ENCODE measurements at places on chromosomes 7 and 10.

DNA sequence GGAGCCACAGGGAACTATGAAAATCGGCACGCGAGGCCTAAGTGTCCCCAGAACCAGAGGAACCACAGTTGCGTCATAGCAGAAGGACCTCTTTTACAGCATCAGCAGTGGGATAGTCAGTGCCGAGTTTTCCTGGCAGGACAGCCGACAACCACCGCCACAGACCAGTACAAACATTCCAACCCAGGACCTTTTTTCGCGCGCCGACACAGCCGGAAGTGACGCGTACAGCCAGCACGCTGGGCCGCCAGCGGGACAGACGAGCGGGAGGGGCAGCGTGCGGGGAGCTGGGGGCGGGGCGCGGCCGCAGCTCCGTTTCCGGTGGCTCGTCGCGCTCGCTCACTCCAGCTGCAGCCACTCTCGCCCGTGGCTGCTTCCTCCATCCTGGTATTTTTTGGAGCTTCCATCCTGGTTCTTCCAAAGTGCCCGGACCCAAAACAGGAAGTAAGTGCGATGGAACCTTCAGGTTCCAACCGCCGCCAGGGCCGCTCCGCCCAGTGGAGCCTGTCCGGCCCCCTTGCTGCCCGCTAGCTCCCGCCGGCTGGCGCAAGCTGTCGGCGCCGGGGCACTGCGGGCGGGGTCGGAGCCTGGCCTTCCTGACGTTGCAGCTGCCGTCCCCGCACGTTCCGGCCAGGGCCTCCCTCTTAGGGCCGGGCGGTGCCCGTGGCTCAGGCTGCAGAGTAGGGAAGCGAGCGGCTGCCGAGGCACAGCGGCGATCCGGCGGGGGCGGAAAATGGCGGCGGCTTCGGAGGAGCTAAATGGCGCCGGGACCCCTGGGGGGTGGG lies at the start of gene DMTF1:
Gene DMTF1, plus strand, starts transcription at position 342 of the 785 bp plus-strand sequence. CDS start 12,489 bp downstream, outside the sequence.
- peak; percentile 97 for DNase-seq

DNA sequence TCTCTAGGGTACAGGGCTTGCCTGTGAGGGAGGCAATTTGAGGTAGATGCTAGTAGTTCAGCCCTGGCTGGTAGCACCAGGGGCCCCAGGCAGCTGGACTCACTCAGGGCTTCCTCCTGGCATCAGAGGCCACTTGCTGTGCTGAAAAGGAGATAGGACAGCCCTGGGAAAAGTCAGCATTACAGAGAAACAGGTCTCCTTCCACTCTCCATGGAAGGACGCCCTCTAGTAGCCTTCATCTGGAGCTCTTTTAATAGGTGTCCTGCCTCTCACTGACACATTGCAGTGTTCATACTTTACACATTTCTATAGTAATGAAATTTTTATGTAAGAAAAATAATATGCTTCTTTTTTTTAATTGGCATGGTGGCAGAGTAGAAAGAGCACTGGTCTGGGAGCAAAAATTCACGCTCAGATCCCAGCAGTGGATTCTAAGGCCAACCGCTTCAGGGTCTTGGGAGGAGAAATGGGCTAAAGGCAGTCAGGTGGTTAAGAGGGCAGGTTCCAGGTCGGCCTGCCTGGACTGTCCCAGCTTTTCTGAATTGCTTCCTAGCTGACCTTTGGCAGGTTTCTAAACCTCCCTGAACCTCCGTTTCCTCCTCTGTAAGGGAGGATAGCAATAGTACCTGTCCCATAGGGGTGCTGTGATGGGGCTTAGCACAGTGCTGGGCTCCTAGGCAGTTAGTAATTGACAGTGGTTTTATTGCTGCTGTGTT lies 35.8 kb downstream of the AIFM2 start:
- DNase-seq = no peak

DNA sequence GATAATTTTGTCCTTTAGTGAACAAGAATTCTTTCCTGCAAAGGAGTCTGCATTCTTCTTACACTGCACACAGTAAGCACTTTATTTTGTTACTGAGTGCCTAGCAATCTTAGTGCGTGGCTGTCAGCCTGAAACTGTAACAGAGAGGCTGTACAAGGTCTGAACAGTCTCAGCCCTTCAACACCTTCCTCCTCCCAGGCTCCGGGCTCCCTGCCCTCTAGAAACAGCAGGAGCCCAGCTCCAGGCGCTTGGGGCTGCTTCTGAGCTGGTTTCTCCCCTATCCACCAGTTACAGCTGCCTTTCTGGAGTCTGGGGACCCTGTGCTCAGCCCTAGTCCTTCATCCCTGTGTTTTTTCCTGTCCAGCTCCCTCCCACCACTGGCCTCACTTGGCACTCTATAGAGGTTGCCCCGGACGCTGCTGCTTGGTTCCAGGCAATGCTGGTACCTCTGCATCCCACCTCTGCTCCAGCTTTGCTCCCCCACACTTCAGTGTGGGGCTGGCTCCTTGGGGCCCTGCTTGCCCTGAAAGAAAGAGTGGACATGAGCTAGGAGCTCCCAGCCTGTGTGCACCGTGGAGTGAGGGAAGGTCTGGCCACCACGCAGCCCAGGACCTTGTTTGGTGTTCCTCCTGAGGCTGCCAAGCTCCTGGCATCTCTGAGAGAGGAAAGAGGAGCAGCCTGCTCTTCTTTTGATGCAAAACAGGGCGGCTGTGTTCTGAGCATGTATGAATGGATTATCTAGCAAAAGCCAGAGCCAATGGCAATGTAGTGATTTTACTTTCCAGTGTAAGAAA lies 251.2 kb upstream of the GRB10 start:
- peak; percentile 17 for DNase-seq

DNA sequence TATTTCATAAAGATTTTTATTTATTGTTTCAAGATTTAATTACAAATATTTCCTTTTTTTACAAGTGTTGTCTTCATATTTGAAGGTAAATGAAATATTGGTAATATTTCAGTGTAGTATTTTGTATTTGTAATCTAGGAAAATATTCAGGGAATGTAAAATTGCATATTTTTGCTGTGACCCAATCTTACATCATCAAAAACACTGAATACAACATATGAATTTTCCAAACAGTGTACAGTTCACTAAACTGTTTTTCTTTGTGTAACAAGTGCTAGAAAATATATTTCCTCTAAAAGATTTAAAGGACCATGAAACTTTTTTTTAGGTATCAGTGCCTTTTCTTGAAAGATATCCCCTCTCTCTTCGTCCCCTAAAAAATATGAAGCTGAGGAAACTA lies 251.9 kb upstream of the KCND2 start:
- DNase-seq = no peak

GRCh38 chr10:46540412-46541016 lies 15.9 kb downstream of the GPRIN2 start:
- no peak for DNase-seq

- no peak for DNase-seq
These were observed 3.5 kb downstream of the AIMP2 start for GRCh38 chr7:6012355-6013104.

GRCh38 chr7:27647046-27647445 lies 15.6 kb downstream of the HIBADH start:
- no peak for DNase-seq

DNA sequence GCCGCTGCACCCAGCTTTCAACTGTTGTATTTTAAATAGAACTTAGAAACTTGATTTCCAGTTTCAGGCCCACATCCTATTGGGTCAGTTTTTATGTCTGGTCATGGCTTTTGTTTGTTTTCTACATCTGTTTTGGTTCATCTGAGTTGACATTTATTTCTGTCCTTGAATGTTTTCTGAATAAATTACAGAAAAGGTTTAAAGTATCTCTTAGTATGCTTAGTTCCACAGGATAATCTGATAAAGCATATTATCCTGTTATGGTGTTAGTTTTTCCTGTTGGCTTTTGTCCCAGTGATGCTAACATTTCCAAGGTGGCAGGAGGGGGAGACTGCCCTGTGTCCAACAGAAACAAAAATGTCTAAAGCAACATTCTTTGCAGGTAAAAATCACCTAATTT lies 733.2 kb downstream of the INHBA start:
- DNase-seq = no peak

DNA sequence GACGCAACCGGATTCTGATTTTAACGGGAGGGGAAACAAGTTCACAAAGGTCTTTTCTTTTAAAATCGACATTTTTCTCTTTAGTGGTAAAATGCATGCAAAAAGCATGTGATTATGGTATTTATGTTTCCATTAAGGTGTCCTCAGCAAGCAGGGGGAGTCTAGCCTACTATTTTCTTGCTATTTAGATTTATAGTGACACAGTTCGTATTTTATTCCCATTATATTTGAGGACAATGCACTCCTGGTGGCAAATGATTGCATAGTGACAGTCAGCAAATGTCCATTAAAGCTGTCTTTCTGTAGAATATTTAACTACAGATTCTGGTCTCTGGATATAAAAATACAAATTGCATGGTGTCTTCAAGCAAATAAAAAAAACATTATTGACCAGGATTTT lies 554.2 kb downstream of the PARD3 start:
- no peak for DNase-seq

DNA sequence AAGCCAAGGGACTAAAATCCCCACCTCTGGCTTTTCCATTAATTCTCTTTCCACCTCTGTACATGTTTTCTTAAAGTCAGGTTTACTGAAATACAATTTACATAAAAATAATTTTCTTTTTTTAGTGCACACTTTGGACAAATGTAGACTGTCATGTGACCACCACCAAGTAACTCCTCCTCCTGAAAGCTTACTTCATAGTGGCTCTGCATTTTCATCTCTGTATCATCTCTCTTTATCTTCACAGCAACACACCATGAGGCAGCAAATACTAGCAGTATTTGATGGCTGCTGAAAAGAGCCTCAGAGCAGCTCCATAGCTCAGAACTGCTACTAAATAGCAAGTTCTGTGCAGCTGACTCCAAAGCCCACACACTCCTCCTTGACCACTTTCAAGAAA lies 17.3 kb downstream of the WDFY4 start:
- no peak for DNase-seq

DNA sequence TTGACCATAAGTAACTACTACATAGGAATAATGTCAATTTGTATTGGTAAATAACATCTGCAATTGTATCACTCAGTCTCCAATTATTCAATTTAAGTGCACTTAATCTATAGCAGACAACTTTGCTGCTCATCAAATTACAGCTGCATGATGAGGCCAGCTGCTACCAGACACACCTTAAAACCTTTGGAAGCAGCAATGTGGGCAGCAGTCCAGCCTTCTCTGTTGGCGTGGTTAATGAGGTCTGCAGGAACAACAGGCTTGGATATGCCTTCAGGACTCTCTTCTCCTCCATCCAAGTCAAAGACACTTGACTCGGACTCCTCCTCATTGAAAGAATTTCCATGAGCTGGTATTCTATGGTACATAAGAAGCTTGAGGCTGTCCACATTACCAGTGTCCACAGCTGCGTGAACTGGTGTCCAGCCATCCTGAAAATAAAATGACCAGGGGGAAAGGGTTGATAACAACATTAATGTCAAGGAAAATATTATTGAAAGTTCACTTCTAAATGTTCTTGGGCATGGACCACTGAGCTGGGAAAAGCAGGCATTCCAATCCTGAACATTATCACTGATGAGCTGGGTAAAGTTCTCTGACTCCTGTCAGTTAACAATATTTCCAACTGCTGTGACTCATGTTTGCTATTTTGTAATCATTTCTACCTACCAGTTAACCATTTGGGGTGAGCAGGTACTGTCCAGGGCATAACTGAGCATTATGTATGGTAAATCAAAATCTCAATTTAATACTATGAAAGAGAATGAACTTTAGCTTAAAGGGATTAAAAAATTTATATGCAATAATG lies 95.7 kb downstream of the CTTNBP2 start:
- no peak for DNase-seq

- no peak for DNase-seq
These were observed 99.3 kb upstream of the SORCS3 start for GRCh38 chr10:104541820-104542219.

- no peak for DNase-seq
These were observed 226.5 kb upstream of the PRSS1 start for GRCh38 chr7:142522735-142523134.

GRCh38 chr7:26950889-26951288 lies 86.5 kb upstream of the SKAP2 start:
- no peak for DNase-seq

DNA sequence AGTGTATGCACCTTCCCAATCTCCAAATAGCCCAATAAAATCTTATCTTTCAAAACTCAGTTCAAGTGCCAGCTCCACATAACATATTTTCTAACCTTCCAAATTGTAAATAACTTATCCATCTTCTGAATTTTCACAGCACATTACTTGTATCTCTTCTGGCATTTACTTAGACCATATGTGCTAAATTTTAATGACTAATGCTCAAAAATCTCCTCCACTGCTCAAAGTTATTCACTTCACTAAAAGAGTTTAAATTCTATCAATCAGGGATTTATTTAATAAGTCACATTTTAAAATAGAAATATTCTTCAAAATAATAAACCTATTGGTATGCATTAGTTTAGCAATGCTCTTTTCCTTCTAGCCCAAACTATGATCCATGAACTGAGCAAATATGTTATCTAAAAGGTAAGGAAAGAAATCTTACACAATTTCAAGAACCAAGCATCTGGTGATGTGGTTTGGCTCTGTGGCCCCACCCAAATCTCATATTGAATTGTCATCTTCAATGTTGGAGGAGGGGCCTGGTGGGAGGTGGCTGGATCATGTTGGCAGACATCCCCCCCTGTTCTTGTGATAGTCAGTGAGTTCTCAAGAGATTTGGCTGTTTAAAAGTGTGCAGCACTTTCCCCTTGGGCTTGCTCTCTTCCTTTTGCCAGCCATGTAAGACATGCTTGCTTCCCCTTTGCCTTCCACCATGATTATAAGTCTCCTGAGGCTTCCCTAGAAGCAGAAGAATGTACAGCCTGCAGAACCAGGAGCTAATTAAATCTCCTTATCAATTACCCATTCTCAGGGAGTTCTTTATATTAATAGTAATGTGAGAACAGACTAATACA lies 28.1 kb upstream of the GPR22 start:
- no peak for DNase-seq

DNA sequence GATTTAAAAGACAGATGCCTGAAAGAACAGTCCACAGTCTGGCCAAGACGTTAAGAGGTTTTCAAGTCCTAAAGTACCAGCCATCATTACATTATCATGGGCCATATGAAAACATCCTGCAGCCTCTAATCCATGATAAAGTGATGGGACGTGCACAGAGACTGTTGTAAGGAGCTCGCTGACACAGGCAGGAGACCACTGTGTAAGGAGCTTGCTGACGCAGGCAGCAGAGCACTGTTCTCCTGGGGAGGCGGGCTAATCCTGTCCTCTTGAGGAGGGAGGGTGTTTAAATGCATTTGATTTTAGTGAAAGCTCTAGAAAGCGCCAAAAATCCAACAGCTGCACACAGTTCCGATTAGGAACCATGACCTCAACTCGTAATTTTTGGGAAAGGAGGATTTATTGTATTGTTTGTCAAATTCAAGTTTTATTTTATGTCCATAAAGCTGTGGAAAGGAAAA lies 16.9 kb downstream of the SVIL start:
- no peak for DNase-seq

GRCh38 chr7:31079824-31080511 lies 27.9 kb downstream of the ADCYAP1R1 start:
- DNase-seq = no peak

DNA sequence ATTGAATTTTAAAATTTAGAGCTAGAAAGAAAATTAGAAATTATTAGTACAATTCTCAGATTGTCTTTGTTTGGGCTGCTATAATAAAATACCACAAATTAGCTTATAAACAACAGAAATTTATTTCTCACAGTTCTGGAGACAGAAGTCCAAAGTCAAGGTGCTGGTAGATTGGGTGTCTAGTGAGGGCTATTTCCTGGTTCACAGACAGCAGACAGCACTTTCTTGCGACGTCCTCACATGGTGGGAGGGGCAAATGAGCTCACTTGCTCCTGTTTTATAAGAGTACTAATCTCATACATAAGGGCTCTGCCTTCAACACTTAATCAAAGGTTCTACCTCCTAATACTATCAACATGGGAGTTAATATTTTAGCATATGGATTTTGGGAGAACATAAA lies 134.1 kb downstream of the MDFIC start:
- DNase-seq = no peak

- no peak for DNase-seq
These were observed 577.3 kb upstream of the GALNT17 start for GRCh38 chr7:70554646-70555045.

Data from putamen (tissue), 1 donor.